ENCODE measurements at places on chromosomes 2 and 18.
A peak's percentile ranks its signal among the peaks of the same experiment; 100 is the strongest.

- DNase-seq = peak; percentile 22
Observed at GRCh38 chr18:26925313-26925712, 59.8 kb upstream of the AQP4 start.

- no peak for DNase-seq
Observed at GRCh38 chr2:201735486-201735885, 37.0 kb upstream of the MPP4 start.

- peak; percentile 42 for DNase-seq
Observed at GRCh38 chr2:64311948-64312621, 141.9 kb upstream of the LGALSL start.

- no peak for DNase-seq
Observed at GRCh38 chr2:38554973-38555595, 47.6 kb downstream of the HNRNPLL start.

DNA sequence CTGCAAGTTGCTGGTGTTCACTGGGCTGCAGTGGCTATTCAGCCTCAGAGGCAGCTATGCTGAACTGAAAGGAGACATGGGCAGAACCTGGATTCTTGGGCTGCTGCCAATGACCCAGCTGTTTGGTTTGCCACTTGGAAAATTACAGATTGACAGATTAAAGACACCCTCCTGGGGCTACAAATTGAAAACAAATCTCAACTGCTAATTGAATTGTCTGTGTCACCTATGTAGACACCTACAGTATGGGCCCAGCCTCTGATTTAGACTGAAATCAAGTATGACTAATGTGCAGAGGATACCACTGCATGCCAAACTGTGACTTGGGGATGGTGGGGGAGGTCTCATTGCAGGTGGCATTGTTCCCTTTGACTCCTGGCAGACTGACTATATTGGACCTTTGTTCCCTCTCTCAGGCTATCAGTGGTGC, 42.8 kb downstream of the ITSN2 start:
- peak; percentile 35 for DNase-seq

Measured in SK-N-SH (cell line).